ENCODE measurements at places on chromosomes 16 and 17.

- no peak for DNase-seq
These were observed 76.0 kb downstream of the CMIP start for GRCh38 chr16:81520560-81521135.

GRCh38 chr16:82088483-82088882, 53.4 kb downstream of the HSD17B2 start:
- peak; percentile 28 for DNase-seq

DNA sequence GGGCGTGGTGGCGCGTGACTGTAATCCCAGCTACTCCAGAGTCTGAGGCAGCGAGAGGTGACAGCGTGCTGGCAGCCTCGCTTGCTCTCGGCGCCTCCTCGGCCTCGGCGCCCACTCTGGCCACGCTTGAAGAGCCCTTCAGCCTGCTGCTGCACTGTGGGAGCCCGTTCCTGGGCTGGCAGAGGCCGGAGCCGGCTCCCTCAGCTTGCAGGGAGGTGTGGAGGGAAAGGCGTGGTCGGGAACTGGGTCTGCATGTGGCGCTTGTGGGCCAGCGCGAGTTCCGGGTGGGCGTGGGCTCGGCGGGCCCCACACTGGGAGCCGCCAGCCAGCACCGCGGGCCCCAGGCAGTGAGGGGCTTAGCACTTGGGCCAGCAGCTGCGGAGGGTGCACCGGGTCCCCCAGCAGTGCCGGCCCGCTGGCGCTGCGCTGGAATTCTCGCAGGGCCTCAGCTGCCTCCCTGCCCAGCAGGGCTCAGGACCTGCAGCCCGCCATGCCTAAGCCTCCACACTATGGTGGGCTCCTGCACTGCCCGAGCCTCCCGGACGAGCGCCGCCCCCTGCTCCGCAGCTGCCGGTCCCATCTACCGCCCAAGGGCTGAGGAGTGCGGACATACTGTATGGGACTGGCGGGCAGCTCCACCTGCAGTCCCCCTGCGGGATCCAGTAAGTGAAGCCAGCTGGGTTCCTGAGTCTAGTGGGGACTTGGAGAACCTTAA, 1093.3 kb upstream of the CDH8 start:
- no peak for DNase-seq

DNA sequence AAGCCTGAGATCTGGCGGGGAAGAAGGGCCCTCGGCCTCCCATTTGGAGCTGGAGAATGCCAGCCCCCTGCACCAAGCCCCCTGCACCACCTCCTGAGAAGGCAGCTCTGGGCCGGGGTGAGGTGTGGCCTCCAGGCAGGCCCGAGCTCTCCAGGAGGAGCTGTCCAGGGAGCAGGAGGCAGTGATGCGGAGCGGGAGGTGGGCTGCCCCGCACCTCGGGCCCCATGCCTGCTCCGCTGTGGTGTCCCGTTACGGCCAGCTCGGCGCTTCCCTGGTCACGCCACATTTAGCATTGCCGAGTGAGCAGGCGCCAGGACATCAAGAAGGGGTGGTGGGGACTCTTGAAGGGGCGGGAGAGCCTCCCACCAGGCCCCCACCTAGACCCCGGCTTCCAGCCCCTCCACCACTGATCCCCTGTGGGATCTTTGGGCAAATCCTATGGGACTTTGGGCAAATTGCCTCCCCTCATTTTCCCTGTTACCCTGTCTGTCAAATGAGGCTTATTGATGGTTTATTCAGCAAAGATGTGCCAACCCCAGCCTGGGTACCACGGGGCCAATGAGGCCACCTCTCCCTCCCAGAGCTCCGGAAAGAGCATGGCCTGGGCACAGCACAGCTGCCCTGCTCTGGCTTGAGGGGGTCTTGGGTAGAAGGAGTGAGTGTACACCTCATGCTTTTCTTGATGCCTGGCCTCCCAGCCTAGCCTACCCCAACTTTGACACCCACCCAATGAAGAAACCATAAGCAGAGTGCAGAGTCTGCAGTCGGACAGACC, 15.3 kb downstream of the FOXN1 start:
- no peak for DNase-seq

GRCh38 chr17:57662041-57662440, 83.1 kb downstream of the CCDC182 start:
- no peak for DNase-seq

DNA sequence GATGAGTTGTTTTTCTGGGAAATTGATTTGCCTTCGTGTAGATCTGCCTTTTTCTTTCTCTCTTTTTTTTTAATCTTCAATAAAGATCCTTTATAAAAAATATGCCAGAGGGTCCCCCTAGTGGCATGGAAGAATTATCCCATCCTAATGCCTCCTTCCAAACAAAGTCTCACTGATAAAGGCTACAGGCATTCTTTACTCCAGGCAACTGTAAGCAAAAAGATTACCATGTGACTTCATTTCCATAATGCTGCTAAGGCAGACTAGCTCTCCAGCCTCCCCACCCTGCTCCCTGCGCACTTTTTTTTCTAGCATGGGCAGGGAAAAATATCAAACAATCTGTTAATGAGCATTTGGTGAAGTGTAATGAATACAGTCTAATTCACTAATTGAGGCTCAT, 220.2 kb upstream of the CDH8 start:
- DNase-seq: no peak

DNA sequence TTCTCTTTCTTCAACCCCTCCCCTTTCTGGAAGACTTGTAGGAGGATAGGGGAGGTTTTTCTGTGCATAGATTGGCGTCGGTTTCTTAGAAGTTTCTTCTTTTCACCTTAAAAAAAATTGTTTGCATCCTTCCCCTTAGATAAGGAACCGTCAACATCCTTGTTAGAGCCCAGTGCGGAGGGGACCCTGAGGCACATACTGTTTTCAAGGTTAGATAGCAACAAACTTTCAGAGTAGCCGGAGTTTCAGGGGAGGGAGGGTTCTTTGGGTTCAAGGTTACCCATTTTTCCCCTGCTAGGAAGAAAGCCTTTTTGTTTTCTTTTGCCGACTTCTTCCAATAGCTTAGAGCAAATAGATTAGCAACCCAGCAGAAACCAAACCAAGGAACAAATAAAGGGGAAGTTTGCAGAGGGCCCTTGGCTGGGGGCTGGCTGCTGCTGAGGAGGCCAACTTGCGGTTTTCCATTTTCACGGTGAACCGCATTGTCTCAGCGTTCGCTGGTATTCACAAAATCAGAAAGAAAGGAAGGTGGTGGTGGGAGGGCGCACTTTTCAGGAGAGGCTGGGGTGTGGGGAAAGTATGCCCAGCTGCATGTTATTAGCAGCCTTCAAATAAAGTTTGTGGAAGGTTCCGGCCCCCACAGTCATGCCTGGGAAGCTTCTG, 28.8 kb downstream of the MSI2 start:
- no peak for DNase-seq

- peak; percentile 25 for DNase-seq
These were observed 1.2 kb downstream of the HCRT start for GRCh38 chr17:42183741-42184711.

GRCh38 chr16:50183316-50183715, 30.2 kb downstream of the TENT4B start:
- DNase-seq: no peak

DNA sequence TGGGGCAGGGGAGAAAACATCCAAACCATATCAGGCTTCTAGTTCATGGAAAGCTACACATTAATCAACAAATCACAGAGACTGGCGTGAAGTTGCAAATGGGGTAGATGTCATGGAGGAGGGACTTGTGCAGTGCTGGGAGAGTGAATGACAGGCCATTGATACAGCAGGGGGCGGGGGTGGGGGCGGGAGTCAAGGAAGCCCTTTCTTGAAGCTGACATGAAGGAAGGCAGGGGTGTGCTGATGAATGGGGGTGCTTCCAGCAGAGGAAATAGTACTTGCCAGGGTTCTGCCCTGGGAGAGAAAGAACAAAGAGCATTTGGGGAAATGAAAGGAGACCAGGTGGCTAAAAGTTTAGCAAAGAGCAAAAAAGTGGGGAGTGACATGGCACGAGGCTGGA, 269.9 kb downstream of the SHISA9 start:
- DNase-seq: no peak

DNA sequence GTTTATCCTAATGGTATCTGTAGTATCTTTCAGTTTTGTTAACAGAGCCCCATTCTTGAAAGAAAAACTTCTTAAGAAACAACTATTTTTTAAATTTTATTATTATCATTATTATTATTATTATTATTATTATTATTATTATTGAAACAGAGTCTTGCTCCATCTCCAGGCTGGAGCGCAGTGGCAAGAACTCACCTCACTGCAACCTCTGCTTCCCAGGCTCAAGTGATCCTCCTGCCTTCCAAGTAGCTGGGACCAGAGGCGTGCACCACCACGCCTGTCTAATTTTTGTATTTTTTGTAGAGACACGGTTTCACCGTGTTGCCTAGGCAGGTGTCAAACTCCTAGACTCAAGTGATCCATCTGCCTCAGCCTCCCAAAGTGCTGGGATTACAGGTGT, 23.4 kb downstream of the SUPT6H start:
- DNase-seq: no peak

DNA sequence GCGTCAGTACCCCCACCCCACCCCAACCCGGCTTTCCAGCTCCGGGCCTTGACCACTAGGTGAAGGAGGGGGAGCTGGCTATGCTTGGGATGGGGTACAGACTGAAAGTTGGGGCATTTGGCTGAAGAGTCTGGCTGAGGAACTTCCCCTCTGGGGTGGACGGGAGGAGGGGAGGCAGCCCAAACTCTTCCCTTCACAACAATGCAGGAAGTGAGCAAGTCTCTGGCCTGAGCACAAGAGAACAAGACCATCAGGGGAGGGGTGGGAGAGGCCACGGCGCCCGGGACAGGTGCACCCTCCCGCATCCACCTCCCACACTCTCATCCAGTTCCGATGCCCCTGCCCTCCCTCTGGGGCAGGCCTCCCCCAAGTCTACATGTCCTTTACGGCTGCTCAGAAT, 5.6 kb downstream of the USH1G start:
- DNase-seq: no peak

- no peak for DNase-seq
These were observed 9.4 kb upstream of the TOP2A start for GRCh38 chr17:40427002-40427491.

GRCh38 chr16:5064915-5065314, 841 bp downstream of the C16orf89 start:
- no peak for DNase-seq

DNA sequence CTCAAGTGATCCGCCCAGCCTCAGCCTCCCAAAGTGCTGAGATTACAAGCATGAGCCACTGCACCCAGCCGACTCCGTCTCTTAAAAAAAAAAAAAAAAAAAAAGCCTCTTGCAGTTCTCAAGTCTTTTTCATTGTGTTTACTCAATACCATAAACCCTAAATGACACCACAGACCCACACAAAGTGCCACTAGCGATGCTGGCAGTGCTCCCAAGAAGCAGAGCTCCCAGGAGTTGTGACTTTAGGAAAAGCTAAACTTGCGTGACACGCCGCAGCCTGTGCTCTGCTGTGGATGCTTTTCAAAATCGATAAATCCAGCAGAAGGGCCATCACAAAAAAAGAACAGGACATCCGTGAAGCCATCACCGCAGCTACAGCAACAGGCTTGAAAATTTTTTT, 114.7 kb downstream of the ANKRD11 start:
- no peak for DNase-seq

GRCh38 chr16:19463468-19464315, 46.0 kb downstream of the TMC5 start:
- DNase-seq: no peak

GRCh38 chr17:29732613-29733012, 109.9 kb upstream of the CORO6 start:
- DNase-seq: no peak

DNA sequence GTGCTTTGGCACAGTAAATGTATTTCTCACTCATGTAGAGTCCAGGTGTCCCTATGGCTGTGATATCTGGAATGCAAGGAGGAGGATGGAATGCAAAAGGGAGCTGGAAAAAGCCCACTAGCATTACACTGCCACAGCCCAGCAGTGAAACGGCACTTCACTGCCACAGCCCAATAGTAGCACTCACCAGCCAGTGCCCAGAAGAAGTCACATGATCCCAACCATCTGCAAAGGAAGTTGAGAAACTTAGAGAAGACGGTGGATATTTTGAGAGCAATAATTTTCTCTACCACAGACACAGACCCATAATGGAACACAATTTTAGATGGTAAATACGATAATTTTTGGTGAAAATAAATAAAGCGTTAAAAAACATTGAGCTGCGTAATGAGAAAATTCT, 51.8 kb downstream of the C16orf82 start:
- no peak for DNase-seq

- DNase-seq: no peak
These were observed 5.3 kb upstream of the ZNF689 start for GRCh38 chr16:30615358-30616091.

- no peak for DNase-seq
These were observed 325.9 kb downstream of the ZFHX3 start for GRCh38 chr16:72721981-72722380.

GRCh38 chr16:58352690-58353089, 39.6 kb upstream of the GINS3 start:
- no peak for DNase-seq

GRCh38 chr17:42683407-42684034, 1.2 kb downstream of the CNTNAP1 start:
- no peak for DNase-seq

- DNase-seq: no peak
These were observed 55.2 kb upstream of the GOT2 start for GRCh38 chr16:58789351-58789750.

DNA sequence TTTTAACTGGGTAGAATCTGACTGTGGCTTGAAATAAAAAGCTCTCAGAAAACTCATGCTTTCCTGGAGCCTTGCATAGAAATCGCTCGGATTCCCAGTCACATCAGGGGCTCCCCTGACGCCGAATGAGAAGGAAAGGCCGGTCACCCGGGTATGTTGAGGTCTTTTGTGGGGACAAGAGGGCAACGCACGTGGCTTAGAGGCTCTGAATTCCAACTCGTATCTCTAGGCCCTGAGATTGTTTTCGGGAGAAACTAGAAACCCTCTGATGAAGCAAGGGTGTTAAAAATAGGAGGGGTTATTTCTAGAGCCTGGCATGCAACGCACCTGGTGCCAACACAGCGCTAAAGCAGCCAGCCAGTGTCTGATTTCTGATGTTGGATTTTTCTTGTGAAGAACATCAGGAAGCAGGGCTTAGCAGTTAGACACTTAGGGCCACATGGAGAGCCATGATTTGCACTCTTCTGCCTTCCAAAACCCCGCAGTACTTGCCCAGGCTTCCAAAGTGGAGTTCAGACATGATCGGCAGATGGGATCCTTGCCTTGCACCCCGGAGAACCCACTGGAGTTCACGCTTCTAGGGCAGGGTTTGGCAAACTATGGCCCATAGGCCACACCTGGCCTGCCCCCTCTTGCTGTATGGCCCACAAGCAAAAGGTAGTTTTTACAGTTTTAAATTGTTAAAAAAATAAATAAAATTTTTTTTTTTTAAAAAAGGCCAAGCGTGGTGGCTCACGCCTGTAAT, 12.6 kb downstream of the CACNG1 start:
- DNase-seq: no peak

GRCh38 chr17:299546-299945, 53.1 kb downstream of the RPH3AL start:
- DNase-seq: no peak
